Uterus (tissue), 4 donors: ENCODE measurements at places on chromosomes 4 and X.

GRCh38 chrX:155052738-155053498 lies 18.0 kb downstream of the CMC4 start:
- H3K27ac ChIP-seq: no peak overlapping the region
- H3K27me3 ChIP-seq: no peaks in the 10 kb centered on the region
- no peaks in the 10 kb centered on the region for H3K36me3 ChIP-seq

DNA sequence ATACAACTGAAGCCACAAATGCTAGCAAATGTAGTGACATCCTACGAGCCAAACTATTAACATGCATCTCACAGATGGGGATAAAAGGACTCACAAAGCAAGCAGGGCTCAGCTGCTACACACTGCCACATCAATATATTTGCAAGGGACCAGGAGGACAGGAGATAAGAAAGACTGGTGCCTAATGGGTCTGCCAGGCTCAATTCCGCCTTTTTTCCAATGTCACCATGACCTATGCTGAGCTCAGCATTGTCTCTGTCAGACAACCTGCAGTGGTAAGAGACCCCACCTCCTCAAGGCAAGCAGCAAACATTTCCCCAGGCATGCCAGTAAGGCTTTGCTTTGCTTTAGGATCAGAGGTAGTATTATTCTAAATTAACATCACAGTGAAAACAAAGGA lies 435 bp downstream of the DCX start:
- no peak overlapping the region for H3K27ac ChIP-seq
- no peak for DNase-seq

DNA sequence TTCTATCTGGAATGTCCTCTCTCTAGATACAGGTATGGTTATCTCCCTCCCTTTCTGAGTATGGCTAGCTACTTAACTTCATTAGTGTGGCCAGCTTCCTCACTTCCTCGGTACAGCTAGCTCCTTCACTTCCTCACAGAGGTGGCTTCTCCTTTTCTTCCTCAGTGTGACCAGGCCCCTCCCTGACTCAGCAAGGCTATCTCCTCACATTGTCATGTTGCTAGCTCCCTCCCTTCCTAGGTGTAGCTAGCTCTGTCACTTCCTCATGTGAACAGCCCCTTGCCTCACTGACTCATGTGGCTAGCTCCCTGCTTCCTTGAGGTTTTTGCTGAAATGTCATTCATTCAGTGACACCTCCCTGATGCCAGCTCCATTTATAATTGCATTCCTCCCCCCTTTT lies 67.3 kb upstream of the DDIT4L start:
- DNase-seq: no peak

GRCh38 chrX:115322375-115322774 lies 32.9 kb downstream of the LUZP4 start:
- DNase-seq: no peak
- H3K4me1 ChIP-seq: no peaks in the 10 kb centered on the region
- H3K4me3 ChIP-seq: no peak overlapping the region
- H3K27me3 ChIP-seq: no peaks in the 10 kb centered on the region

GRCh38 chr4:165175879-165176278 lies 31.5 kb upstream of the KLHL2 start:
- no peak overlapping the region for H3K27ac ChIP-seq
- no peaks in the 10 kb centered on the region for H3K36me3 ChIP-seq
- H3K27me3 ChIP-seq: no peaks in the 10 kb centered on the region
- no peak for DNase-seq

GRCh38 chr4:155629183-155629825 lies 37.3 kb upstream of the GUCY1A1 start:
- no peak overlapping the region for H3K4me3 ChIP-seq
- H3K36me3 ChIP-seq: no peaks in the 10 kb centered on the region
- DNase-seq: no peak
- H3K4me1 ChIP-seq: peaks cover 7% of the 10 kb centered on the region
- peak overlapping the region; percentile 25 for H3K27ac ChIP-seq

GRCh38 chr4:165207016-165207430 lies 338 bp upstream of the KLHL2 start:
- no peaks in the 10 kb centered on the region for H3K36me3 ChIP-seq
- H3K27me3 ChIP-seq: no peaks in the 10 kb centered on the region
- H3K4me3 ChIP-seq: peak overlapping the region; percentile 86
- DNase-seq: peak; percentile 16

DNA sequence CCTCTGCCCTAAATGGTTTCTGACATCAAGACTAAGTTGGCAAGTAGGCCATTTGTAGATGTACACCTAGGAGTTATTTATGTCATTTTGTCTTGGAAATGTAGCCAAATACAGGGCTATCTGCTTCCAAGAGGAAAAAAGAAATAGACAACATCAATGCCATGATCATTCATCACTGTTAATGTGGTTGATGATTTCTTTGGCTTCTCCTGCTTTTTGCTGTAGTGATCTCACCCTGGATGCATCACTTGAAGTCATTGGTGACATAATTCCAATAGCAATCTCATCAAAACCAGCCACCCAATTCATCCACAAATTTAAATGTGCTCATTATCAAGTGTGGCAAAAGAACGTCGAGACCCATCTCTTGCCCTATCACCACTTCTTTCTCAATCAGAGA lies 222.6 kb upstream of the PPARGC1A start:
- DNase-seq: no peak
- no peak overlapping the region for H3K4me3 ChIP-seq
- no peak overlapping the region for H3K27ac ChIP-seq

- no peaks in the 10 kb centered on the region for H3K36me3 ChIP-seq
- no peaks in the 10 kb centered on the region for H3K27me3 ChIP-seq
- DNase-seq: no peak
- H3K27ac ChIP-seq: no peak overlapping the region
- H3K4me3 ChIP-seq: no peak overlapping the region
- H3K4me1 ChIP-seq: no peaks in the 10 kb centered on the region
Observed at GRCh38 chr4:149719357-149719756, 96.3 kb downstream of the IQCM start.

GRCh38 chr4:184293552-184293951 lies 75.9 kb upstream of the ENPP6 start:
- no peaks in the 10 kb centered on the region for H3K4me1 ChIP-seq
- H3K27ac ChIP-seq: no peak overlapping the region
- no peaks in the 10 kb centered on the region for H3K27me3 ChIP-seq
- DNase-seq: no peak
- no peaks in the 10 kb centered on the region for H3K36me3 ChIP-seq
- no peak overlapping the region for H3K4me3 ChIP-seq

GRCh38 chrX:56468441-56468840 lies 95.0 kb upstream of the UBQLN2 start:
- no peak overlapping the region for H3K4me3 ChIP-seq
- no peaks in the 10 kb centered on the region for H3K4me1 ChIP-seq
- no peak overlapping the region for H3K27ac ChIP-seq
- no peaks in the 10 kb centered on the region for H3K27me3 ChIP-seq
- no peak for DNase-seq
- no peaks in the 10 kb centered on the region for H3K36me3 ChIP-seq

DNA sequence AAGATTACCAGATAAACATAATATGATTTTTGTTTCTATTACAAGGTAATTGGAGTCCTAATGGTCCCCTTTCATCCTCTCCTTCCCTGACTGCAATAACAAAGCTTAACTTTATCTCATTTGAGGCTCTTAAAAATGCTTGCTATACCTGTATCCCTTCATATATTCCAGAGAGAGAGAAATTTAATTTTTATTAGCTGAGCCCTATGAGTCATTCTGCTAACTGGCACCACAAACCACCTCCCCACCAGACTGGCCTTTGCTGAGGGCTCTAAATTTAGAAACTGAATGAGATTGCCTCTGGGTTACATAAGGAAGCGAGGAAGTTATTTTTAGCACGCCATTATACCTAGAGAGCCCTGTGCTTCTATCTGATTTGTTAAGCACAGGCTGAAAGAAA lies 27.4 kb downstream of the CBLL2 start:
- peak; percentile 16 for DNase-seq
- H3K36me3 ChIP-seq: no peaks in the 10 kb centered on the region
- no peak overlapping the region for H3K4me3 ChIP-seq
- no peak overlapping the region for H3K27ac ChIP-seq

DNA sequence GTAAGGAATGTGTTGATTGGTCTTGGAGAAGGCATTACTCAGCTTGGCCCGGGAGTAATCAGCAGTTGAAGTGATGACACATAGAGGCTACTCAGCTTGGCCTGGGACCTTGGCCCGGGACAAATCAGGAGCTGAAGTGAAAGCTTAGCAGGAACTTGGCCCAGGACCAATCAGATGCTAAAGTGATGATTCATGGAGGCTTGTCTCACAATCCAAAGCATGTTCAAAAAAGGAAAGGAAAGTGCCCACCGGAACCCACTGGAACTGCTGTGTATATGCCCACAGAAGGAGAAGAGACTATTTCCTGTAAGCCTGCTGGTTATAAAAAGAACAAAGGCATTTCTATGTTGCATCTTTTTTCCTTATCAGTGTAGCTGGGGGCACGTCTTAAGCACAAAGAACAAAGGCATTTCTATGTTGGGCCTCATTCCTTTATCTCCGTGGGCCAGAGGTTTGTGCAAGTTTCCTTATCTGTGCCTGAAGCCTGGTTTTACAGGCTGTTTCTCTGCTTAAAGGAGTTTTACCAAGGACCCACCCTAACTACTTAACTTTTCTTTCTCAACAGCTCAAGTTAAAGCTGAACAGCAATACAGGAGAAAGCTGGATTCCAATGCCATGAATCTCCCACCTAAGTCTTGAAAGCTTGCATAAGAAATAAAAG lies 1176.7 kb downstream of the NLGN4X start:
- peak; percentile 35 for DNase-seq
- no peaks in the 10 kb centered on the region for H3K36me3 ChIP-seq
- H3K27me3 ChIP-seq: no peaks in the 10 kb centered on the region
- H3K4me1 ChIP-seq: no peaks in the 10 kb centered on the region
- H3K4me3 ChIP-seq: no peak overlapping the region
